Fibroblast of skin of right quadriceps (primary cell): ENCODE measurements at places on chromosomes 7 and 10.

DNA sequence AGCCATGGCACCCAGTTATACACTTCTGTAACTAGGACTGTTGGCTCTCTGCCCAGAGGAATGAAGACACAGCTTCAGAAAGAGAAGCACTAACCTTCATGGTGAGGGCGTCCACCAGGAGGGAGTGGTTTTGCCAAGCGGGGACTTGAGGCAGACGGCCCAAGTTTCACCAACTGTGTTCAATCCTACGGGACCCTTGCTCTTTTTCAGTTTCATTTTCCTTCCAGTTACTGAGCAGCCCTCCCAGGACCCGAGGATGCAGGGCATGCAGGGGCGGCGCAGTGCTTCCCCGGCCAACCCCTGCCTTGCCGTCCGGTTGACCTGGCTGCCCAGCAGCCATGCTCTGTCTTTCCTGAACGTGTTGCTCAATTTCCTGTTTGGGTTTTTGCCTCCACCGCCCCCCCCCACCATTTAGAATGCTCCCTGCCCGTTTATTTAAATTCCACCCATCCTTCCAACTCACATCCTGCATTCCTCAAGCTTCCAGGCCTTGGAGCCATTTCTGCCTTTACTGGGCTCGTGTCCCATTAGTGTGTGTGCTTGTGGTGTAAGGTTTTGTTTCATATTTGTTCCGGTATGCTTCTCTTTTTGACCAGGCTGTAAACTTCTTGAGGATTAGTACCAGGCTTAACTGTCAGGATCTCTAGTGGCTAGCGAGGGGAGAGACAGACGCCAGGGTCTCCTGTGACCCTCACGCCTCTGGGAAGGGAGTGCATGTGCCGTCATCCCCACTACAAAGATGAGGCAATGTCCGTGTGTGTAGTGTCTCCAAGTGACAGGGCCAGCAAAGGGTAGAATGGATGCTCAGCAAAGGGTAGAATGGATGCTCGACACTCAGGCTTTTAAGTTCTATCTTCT is 31.6 kb downstream of the IL15RA start:
- peak; percentile 93 for DNase-seq

DNA sequence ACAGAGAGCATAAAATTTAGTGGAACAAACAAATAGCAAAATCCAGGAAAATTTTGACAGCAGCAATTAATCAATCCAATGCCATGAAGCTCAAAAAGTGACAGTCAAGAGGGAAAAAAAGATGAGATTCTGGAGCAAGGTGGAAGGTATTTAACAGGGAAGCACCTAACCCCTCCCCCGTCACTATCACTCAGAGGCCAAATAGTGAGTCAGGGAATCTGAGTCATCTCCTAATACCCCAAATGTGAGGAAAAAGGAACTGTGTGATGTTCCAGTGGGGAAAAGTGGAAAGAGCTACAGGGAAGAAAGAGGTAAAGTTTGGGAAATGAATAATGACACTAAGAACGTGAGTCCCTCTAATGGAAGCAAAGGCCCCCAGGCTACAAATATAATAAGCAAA is 113.2 kb upstream of the PHF14 start:
- no peak for DNase-seq

GRCh38 chr10:49643241-49644034 is 29.6 kb downstream of the CHAT start:
- DNase-seq = no peak

DNA sequence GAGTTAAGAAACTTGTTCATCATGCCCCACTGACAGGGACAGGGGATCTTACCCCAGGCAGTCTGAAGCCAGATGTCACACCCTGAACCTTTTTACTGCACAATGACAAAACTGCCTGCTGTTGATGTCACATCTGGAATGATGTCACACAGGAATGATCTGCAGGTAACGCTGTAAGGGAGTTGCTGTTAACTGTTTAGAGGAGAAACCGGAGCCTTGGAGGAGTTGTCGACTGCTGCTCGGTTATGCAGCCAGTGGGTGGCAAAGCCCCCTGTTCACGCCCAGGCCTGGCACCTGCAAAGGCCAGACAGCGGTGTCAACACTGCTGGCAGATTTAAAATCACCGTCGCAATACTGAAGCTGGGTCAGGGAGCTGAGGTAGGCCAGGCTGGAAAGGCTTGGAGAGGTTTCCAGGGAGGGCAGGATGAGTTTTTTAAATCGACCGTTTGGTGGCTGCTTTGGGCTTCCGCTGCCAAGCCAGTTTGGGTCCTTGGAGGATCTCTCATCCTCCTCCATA is 10.0 kb upstream of the SLIT1 start:
- no peak for DNase-seq

DNA sequence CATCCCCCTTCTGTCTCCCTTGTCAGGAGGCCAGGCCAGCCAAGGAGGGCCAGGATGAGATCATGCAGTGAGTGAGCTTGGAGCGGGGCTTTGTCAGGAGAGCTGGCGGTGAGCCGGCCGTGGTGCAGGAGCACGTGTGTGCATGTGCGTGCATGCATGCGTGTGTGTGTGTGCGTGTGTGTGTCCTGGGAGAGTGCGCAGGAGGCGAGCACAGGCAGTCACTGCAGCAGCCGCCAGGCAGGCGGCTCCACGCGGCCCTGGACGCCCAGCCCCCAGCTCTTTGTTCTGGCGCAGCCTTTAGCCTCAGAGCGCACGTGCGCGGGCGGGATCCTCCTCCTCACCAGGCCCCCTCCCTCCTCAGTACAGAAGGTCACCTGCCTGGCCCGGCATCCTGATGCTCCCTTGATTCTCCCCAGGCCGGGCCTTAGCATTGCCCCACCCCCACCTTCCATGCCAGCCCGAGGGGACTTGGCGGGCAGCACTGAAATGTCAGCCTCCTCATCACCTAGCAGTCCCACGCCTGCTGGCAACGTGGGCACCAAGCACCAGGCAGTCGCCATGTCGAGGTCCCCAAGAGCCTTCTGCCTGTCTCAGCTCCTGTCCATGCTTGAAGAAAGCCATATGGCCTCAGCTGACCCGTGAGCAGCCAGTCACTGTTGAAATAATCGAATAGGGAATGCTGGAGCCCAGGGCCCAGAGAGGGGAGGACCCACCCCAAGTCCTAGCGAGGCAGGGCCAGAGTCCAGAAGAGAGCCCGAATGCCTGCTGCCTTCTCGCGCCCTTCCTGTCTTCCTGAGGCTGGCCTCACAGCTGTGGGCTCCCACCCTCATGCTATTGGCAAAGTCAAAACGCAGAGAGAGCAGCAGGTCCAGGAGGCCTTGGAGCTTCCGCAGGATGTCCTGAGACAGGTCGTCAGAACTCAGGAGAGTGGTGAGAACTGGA is 125.9 kb upstream of the PPIF start:
- peak; percentile 93 for DNase-seq

DNA sequence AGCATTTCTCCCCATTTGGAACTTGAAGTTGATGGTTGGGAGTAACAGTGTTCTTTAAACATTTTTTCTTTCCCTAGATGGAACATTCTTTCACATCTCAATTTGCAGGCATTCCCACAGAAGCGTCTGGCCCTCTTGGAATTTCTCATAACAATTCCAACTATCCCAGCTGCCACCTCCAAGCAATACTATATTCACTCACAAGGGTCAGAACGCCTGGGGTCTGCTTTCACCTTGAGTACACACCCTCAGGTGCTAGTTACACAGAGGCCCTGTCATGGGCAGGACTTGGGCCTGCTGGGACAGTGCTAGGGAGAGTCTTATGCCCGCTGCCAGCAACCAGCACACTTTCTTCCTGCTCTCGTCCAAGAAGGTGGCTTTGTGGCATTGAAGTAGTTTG is 136.5 kb downstream of the JCAD start:
- peak; percentile 7 for DNase-seq

GRCh38 chr10:57952741-57953140 is 315.0 kb downstream of the IPMK start:
- DNase-seq = peak; percentile 24

- peak; percentile 85 for DNase-seq
These were observed 485.1 kb downstream of the SEMA3D start for GRCh38 chr7:84701524-84702306.
